Motor neuron (in vitro differentiated cells): ENCODE measurements at places on chromosomes 4 and X. TPM values are rescaled to one million over a fixed set of nuclear protein-coding genes. Genes with fewer than 3 reads are reported as not detected.

MAGEA2B gene
- 0.38 TPM in 1 of 2 replicates, not detected in the other for total RNA-seq

C4orf50 gene
- 0.09 and 0.66 TPM in 2 replicates for total RNA-seq

ENPEP gene
- total RNA-seq, result 1.0 TPM in 2 replicates

C4orf54 gene
- total RNA-seq, result 0.11 and 0.35 TPM in 2 replicates

ZXDA gene
- total RNA-seq, result 1.1 TPM in 2 replicates
